Mesangial cell (primary cell): ENCODE measurements at places on chromosomes 7 and 10. TPM values are rescaled to one million over a fixed set of nuclear protein-coding genes. Genes with fewer than 3 reads are reported as not detected.

ASNS gene
- total RNA-seq = 56.4 and 70.7 TPM in 2 replicates

RELN gene
- total RNA-seq = 3.1 and 10.1 TPM in 2 replicates

VSTM2A gene
- total RNA-seq = not detected in 2 replicates

SEMA3D gene
- 0.33 and 0.51 TPM in 2 replicates for total RNA-seq

PRF1 gene
- not detected in 2 replicates for total RNA-seq

ING3 gene
- total RNA-seq = 7.4 and 7.5 TPM in 2 replicates

TUBAL3 gene
- total RNA-seq = not detected in 2 replicates

STOX1 gene
- total RNA-seq = 0.16 and 0.51 TPM in 2 replicates

HACD1 gene
- 26.9 and 36.3 TPM in 2 replicates for total RNA-seq

FAM180A gene
- not detected in 2 replicates for total RNA-seq

PRR15 gene
- total RNA-seq = 4.1 and 11.7 TPM in 2 replicates

C7orf33 gene
- not detected in 2 replicates for total RNA-seq

CYP2C19 gene
- total RNA-seq = not detected in 2 replicates

HOXA2 gene
- total RNA-seq = 2.4 and 2.7 TPM in 2 replicates

EVX1 gene
- total RNA-seq = not detected in 2 replicates

AOAH gene
- 0.38 and 0.49 TPM in 2 replicates for total RNA-seq

NCF1 gene
- total RNA-seq = 0.63 and 2.0 TPM in 2 replicates

DNA2 gene
- 1.5 and 9.9 TPM in 2 replicates for total RNA-seq

IKZF5 gene
- 2.0 and 2.9 TPM in 2 replicates for total RNA-seq

OR2A7 gene
- 1.1 and 2.2 TPM in 2 replicates for total RNA-seq

INSIG1 gene
- total RNA-seq = 133 and 241 TPM in 2 replicates

MOGAT3 gene
- total RNA-seq = not detected in 2 replicates

BEND7 gene
- 13.3 and 16.8 TPM in 2 replicates for total RNA-seq

BRAT1 gene
- 54.3 and 61.1 TPM in 2 replicates for total RNA-seq

HOXA9 gene
- 87.0 and 98.1 TPM in 2 replicates for total RNA-seq

ZCCHC24 gene
- total RNA-seq = 10.3 and 19.3 TPM in 2 replicates
